T-helper 9 cell (primary cell): ENCODE measurements at places on chromosomes 4 and X.

GRCh38 chrX:38172596-38172995 is 48.1 kb downstream of the SRPX start:
- DNase-seq, result no peak

DNA sequence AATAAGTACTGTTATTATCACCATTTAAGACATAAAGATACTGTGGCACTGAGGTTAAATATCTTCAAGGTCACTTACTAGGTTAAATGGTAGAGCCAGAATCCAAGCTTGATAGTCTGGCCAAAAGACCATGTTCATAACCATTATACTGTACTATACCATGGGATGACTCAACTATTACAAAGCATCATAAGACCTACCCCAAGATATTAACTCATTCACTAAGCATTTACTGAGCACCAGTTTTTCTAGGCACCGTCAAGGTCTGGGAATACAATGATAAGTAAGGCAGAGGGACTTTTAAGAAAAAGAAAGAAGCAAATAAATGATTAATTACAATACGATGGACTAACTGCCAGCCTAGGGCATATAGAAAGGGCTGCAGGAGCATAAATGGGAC is 95.5 kb upstream of the KCTD8 start:
- no peak for DNase-seq

DNA sequence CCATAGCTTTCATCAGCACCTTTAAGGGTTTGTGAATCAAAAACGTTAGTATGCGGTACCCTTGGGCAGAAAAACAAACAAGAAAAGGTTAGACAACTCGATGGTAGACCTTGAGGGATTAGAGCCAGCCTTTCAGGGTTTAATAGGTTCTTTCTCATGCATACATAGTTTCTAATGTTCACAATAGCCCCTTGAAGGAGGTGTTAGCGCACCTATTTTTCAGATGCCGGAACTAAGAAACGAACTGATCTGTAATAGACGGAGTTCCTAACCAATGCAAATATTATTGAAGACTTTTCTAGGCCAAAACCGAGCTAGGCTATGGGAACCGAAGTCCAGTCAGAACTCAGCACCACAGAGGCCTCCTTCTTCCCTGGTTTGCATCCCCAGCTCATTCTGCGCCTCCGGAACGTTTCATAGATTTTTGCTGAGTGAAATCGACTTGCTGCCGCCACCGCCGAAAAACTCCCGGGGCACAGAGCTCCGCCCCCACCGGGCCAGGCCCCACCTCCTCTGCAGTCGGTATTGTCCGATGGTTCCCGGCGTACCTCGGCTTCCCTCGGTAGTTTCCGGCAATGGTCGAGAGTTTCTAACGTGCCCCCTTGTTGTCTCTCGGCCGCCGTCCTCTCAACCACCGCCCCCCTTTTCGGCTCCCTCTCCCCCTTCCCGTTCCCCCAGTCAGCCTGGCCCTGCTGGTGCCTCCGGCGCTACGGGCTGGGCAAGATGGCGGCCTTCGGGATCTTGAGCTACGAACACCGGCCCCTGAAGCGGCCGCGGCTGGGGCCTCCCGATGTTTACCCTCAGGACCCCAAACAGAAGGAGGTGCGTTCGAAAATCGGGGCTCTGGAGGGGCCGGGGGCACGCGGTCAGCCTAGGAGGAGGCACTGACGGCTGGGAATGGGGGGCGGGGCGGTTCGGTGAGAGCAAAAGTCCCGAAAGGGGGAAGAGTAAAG is at the start of gene MED12:
MED12 (plus strand) TSS at position 565 of the 953 bp plus-strand sequence; CDS start at position 724, 159 bp downstream.
- DNase-seq, result peak; percentile 67

DNA sequence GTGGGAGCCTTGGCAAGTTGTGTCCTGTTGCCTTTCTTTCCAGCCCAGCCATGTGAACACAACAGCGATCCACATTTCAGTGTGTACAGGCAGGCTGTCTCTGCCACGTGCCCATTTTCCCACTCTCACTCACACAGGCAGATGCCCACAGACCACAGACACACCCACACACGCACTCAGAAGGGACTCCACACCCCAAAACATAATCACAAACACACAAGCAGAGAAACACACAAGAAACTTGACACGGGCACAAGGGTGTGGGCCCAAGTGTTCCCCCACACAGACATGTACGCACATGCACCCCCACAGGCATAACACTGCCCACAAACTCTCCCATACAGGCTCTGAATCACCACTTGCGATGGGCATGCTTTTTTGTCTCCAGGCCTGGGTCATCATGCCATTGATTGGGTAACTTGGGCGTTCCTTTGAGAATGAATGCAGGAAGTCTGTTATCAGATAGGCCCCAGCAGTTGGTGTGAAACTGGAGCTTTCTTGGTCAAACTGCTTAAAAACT is 84.3 kb downstream of the NBDY start:
- DNase-seq, result peak; percentile 36

DNA sequence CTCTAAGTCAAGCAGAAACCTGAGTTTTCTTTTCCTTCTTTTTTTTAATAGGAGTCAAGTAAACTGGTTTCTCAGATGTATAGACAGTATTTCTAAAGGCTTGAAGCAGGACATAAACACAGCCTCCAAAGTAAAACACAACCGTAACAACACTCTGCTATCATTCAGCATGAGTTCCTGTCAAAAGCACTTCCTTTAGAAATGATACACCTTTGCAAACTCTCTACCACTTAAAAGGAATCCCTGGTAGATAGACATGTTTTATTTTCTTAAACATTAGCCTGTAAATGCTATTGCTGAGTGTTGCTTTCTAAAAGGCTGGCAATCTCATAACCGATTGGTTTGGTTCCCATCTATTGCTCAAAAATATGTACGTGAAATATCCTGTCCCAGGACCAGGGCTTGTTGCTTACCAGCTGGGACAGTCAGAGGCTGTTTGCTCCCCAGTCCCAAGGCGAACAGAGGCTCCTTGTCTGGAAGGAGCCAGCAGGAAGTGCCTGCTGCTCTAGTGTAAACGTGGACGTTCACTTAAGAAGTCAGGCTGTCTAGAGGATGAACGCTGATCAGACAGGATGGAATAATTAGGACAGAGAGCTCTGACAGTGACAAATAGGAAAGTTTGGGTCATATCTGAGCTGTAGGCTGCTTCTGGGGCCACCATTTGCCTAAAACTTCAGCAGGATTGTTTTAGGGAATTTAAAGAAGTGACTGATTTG is 173.9 kb upstream of the KLF3 start:
- DNase-seq, result no peak

DNA sequence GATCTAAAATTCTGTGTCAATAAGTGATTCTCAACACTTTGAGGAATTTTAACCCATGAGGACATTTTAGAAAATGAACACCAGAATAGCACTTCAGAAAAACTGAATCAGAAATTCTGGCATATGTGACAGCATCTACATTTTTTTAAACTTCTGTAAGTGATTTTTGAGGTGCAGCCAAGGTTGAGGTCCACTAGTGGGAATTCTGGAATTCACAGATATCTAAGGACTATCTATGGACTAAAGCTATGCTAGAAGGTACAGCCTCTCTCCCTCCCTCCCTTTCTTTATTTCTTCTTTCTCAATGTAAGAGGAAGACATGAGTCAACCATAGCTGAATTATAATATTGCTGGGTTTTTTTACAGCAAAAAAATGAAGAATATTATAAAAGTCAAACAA is 508.2 kb upstream of the ATOH1 start:
- no peak for DNase-seq

- DNase-seq, result no peak
Measured at GRCh38 chrX:108020631-108021030, 24.2 kb upstream of the VSIG1 start.

DNA sequence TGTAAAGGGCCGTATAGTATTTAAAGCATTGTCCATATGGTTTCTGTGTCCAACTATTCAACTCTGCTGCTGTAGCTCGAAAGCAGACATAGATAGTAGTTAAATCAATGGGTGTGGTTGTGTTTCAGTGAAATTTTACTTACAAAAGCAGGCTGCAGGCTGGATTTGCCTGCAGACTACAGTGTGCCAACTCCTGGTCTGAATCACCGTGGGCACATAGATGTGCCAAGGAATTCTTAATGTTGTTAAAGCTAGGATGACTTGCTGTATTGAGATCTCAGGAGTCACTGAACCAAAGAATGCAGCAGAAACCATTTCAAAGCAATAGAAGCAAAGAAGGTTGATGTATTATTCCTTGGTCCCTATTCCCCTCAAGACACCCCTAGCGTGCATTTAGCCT is 379.0 kb downstream of the STIM2 start:
- no peak for DNase-seq

DNA sequence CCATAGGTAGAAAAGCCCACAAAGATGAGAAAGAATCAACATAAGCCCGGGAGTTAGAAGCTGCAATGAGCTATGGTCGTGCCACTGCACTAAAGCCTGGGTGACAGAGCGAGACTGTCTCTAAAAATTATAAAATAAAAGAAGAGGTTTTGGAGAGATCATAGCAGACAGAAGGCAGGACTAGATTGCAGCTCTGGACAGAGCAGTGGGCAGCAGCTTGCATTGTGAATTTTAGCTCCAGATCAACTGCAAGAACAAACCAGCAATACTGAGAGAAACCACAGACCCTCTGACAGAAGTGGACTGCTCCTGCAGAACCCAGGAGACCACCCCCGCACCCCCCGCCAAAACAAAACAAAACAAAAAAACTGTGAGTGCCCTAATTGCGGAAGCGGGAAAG is 30.6 kb downstream of the SOWAHB start:
- no peak for DNase-seq

DNA sequence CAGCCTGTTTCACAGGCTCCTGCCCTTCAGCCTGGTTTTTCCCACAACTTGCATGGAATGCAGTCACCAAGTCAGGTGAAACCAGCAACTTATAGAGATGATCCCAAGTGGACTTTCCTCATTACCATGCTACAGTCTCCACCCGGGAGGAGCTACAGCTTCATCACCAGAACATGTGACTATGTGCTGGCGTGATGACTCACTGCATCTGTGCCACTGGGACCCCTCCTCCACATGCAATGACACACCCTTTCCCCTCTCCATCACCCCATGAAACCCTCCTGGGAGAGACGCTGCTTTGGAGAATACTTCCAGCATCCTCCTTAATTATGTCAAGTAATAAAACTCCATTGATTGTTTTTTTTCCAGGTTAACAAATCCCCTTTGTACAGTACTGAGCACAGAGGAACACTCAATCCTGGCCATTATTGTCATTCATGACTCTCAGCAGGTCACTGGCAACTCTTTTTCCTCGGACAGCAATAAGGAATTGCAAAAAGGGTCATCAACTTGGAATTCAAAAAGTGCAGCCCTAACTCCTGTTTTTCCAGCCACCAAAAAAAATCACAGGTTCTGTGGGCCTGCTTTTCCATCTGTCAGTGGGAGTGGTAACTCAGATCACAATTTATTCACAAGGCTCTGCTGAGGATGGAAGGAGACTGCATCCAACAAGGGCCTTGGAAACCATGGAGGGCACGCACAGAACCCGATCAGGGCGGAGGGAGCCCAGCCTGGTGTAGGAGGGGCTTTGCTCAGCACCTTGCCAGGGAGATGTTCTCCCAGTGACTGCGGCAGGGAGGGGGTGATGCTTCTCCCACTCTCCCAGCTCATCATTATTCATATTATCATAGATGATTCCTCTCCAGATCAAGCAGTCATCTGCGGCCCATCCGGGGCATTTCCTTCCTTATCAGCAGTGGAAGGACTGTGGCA is 17.4 kb downstream of the QDPR start:
- DNase-seq, result no peak

- no peak for DNase-seq
Measured at GRCh38 chr4:182840108-182840507, 77.1 kb downstream of the DCTD start.

GRCh38 chr4:76485450-76485849 is 50.4 kb downstream of the SHROOM3 start:
- DNase-seq, result no peak

GRCh38 chr4:16092682-16093319 is 9.0 kb upstream of the PROM1 start:
- DNase-seq, result no peak

GRCh38 chrX:70970482-70970995 is 39.6 kb upstream of the SLC7A3 start:
- DNase-seq, result no peak

GRCh38 chr4:55330241-55330640 is 15.8 kb upstream of the SRD5A3 start:
- no peak for DNase-seq

DNA sequence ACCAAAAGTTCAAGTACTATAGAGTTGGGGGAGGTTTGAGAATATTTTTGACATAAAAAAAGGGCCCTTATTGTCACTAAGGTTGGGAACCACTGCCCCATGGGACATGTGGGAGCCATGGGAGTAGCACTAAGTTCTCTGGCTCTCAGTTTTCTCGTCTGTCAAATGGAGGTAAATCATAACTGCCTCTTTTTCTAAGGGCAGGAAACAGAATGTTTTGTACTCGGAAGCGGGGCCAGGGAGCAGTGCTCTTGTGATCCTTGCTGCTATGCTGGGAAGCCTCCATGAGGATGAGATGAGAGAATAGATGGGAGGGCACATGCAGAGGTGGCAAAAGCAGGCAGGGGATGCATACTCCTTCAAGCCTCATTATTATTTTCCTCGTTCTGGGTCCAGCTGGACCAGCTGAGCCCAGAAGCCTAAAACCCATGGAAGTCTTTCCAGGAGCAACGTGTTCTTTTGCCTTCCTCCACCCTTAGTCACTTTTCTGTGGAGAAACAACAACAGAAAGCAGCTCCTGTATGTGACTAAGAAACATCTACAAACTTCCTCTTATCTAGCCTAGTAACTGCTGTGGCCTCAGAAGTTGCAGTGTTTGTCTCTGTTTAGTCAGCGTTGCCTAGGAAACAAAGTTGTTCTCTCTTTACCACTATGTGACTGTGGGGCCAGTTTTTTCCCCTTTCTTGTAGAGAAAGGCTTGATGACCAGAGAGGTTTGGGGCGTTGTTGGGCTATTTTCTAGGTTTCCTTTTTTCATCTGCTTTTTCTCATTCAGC is 64.8 kb downstream of the TSC22D3 start:
- peak; percentile 35 for DNase-seq

DNA sequence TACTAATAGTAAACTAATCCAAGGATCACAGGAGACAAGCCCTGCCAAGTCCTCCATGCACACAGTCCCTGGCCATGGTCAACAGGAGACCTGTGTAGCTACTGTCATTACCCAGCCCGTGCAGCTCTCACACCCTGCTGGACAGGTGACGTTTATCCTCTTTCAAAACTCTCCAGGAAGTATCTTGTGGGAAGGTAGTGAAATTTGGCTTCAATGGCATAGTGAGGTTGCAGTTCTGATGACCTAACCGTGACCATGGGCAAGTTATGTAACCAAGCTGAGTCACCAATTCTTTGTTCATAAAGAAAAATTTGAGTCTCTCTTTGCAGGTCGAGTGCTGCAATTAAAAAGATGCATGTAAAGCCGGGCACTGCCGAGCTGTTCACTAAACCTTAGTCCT is 11.3 kb upstream of the SLC2A9 start:
- no peak for DNase-seq

- no peak for DNase-seq
Measured at GRCh38 chr4:121738780-121739535, 26.0 kb downstream of the SMIM43 start.

GRCh38 chrX:72475952-72476668 is 96.5 kb downstream of the HDAC8 start:
- no peak for DNase-seq

DNA sequence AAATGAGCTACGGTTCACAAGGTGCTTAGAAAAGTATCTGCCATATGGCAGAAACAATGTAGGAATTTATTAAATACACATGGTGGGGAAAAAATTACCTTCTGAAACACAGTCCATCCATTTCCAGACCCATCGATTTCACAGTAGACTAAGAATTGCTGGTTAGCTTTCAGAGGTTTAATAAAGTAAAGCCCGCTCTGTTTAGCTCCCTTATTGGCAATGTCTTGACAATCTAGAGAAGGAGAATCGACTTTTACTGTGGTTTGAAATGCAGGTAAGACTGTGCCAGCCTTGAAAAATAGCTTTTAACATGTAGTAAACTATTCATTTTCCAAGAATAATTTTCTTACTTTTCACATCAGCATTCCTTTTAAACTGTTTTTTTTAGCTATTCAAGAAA is 2.9 kb downstream of the FGG start:
- DNase-seq, result no peak
